Thoracic aorta endothelial cell (primary cell): ENCODE measurements at places on chromosomes 3 and 15. TPM values are rescaled to one million over a fixed set of nuclear protein-coding genes. Genes with fewer than 3 reads are reported as not detected.

Gene MASP1
- total RNA-seq, result 0.14 and 0.27 TPM in 2 replicates

Gene WDR93
- total RNA-seq, result 0.13 TPM in 1 of 2 replicates, not detected in the other

Gene CHRFAM7A
- 5.3 and 5.7 TPM in 2 replicates for total RNA-seq

Gene SPINK8
- total RNA-seq, result not detected in 2 replicates

Gene RLBP1
- total RNA-seq, result not detected in 2 replicates

Gene IMPG2
- 0.50 and 0.53 TPM in 2 replicates for total RNA-seq

Gene MAP1A
- 2.3 and 2.4 TPM in 2 replicates for total RNA-seq

Gene GOLGA8Q
- 0.66 and 1.1 TPM in 2 replicates for total RNA-seq

Gene C2CD4A
- 1.3 and 2.9 TPM in 2 replicates for total RNA-seq

Gene UBA7
- 20.9 and 33.5 TPM in 2 replicates for total RNA-seq

Gene CHCHD6
- 6.8 and 7.6 TPM in 2 replicates for total RNA-seq

Gene TBC1D21
- total RNA-seq, result not detected in 2 replicates

Gene PKM
- total RNA-seq, result 1,320 and 1,470 TPM in 2 replicates

Gene EIF4E3
- 3.9 and 5.7 TPM in 2 replicates for total RNA-seq

Gene SEMA6D
- total RNA-seq, result 10.0 and 12.4 TPM in 2 replicates

Gene C3orf85
- total RNA-seq, result not detected in 2 replicates

Gene VPS8
- 82.3 and 99.6 TPM in 2 replicates for total RNA-seq

Gene ZNF860
- 1.9 and 3.6 TPM in 2 replicates for total RNA-seq

Gene CA12
- total RNA-seq, result 1.1 and 1.3 TPM in 2 replicates

Gene ROPN1B
- not detected in 2 replicates for total RNA-seq

Gene SERINC4
- not detected in 2 replicates for total RNA-seq

Gene SCAMP5
- 8.2 and 16.9 TPM in 2 replicates for total RNA-seq

Gene ESYT3
- under 0.01 and 0.07 TPM in 2 replicates for total RNA-seq

Gene GRM7
- not detected in 2 replicates for total RNA-seq

Gene ZMYND10
- 0.07 and 0.13 TPM in 2 replicates for total RNA-seq

Gene ADAMTS7
- total RNA-seq, result 7.2 and 18.9 TPM in 2 replicates

Gene UBA5
- total RNA-seq, result 36.8 and 49.1 TPM in 2 replicates

Gene IP6K2
- 47.9 and 57.8 TPM in 2 replicates for total RNA-seq

Gene LRTM1
- not detected in 2 replicates for total RNA-seq

Gene CYP19A1
- total RNA-seq, result not detected in 2 replicates

Gene CRTC3
- total RNA-seq, result 16.2 and 24.1 TPM in 2 replicates

Gene GOLGA6L9
- 2.8 and 2.9 TPM in 2 replicates for total RNA-seq

Gene TRPM1
- 0.14 and 0.27 TPM in 2 replicates for total RNA-seq

Gene SELENOT
- total RNA-seq, result 237 and 240 TPM in 2 replicates
